Left cardiac atrium (tissue), 4 donors: ENCODE measurements at places on chromosomes 7 and 10. TPM values are rescaled to one million over a fixed set of nuclear protein-coding genes. Genes with fewer than 3 reads are reported as not detected.

DNA sequence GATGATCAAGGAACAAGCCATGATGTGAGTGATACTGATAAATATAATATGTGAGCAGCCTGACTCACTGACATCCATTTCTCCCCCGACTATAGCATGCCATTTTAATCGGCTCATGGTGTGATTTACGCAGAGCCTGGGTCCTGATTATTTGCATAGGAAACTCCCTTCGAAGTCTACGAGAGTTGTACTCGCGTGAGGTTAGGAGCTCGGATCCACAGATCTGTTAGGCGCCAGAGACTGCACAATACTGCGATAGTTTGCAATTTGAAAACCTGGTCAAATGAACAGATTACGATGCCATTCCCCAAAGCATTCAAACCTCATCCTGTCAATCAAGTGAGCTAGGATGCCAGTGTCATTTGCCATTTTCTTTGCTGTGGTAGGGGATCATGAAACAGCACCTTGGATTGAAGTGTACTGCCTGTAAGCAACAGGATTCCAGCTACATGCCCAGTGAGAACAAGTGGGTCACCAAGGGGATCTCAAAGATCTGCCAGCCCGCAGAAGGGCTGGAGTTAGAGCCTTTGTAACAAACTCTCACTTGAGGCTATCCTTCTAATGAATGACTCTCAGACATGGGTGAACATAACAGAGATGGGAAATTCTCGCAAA lies 158.3 kb downstream of the FRMD4A start:
- no peak for DNase-seq

DNA sequence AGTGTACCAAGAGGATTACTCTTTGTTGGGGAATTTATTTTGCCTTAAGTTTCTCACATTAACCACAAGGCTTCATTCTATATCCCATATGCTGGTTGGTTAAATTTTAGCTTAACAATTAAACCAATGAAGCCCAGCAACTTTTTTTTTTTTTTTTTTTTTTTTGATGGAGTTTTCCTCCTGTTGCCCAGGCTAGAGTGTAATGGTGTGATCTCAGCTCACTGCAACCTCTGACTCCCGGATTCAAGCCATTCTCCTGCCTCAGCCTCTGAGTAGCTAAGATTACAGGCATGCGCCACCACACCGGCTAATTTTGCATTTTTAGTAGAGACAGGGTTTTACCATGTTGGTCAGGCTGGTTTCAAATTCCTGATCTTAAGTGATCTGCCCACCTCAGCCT lies 75.0 kb upstream of the MKX start:
- no peak for DNase-seq

- DNase-seq: no peak
Observed at GRCh38 chr10:28434063-28434462, 98.9 kb upstream of the WAC start.

The ITPRID1 gene
- not detected for total RNA-seq

- no peak for DNase-seq
Observed at GRCh38 chr7:142548978-142549377, 200.3 kb upstream of the PRSS1 start.

DNA sequence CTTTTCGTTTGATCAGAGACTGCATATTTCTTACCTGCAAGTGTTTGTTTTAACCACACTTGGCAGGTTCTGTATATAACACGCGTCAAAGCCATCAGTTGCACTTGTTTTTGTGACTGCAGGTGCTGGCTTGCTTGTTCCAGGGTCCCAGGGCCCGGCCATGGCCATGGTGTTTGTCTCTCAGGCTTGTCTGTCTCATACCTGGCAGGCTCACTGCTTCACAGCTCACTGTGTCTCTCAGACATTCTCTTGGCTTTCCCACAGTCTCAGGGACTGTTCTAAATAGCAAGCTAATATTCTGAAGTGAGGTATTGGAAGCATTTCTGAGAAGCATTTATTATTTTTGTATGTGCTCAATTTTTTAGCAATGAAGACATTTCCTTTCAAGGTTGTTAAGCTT lies 46.9 kb downstream of the GPR141 start:
- no peak for DNase-seq

The PRKRIP1 gene
- total RNA-seq: 19.7 TPM

The PRPF18 gene
- 15.2 TPM for total RNA-seq

DNA sequence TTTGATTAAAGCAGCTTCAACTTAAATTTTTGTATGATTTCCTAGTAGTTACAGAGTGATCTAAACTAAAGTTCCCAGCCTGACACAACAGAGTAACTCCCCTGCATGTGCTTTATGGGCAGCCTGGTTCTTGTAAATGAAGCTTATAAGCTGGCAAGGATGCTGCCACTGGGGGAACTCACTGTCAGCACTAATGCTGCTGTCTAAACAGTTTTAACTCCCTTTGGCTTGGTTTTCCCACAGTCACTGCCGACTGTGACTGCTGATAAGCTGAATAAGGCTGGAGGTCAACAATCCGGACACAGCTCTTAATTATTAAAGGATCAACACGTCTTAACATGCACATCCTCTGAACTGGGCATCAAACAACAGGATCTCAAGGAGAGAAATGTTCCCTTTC lies 130.1 kb downstream of the OTUD1 start:
- no peak for DNase-seq

GRCh38 chr10:12214093-12214492 lies 18.1 kb downstream of the CDC123 start:
- DNase-seq: no peak

- no peak for DNase-seq
Observed at GRCh38 chr7:75798770-75799169, 14.8 kb downstream of the CCL24 start.

The AVL9 gene
- total RNA-seq: 24.1 TPM
